ENCODE measurements at places on chromosomes 3 and 15.
A peak's percentile ranks its signal among the peaks of the same experiment; 100 is the strongest.

DNA sequence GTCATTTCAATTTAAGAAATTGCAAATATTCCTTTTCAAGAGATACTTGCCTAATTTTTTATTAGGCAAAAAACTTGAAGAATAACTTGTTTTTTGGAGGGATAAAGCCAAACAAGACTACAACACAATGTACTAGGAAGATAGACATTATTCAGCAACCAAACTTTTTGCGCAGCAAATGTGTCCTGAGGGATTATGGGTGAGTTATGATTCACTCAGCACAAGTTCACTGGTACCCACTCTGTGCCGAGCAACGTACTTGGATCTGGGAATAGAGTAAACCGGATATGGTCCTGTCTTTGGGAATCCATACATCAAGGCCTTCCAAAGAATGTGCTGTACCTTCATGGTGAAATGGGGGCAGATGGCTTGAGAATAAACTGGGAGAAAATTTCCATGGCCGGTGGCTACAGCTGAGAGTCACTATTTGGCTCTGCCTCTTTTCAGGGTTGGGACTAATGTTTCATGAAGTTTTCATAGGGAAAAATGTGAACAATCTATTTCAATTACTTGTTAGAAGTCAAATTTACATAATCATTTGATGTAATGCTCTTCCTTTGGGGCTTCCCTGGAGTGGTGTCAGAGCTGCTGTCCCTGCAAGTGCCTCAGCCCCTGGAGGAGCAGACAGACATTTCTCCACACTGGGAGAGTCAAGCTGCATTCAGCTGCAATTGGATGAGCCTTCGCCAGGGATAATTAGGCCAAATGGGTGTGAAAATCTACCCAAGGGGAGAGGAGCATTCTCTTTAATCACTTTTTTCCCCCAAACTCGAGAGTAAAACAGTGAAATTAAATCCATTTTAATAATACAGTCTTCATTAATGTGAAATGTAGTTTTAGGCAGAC, 315.2 kb downstream of the CLSTN2 start:
- DNase-seq: no peak

- DNase-seq: no peak
Measured at GRCh38 chr3:172470588-172470987, 22.3 kb upstream of the GHSR start.

GRCh38 chr3:147210676-147211075, 195.7 kb downstream of the ZIC4 start:
- no peak for DNase-seq

- no peak for DNase-seq
Measured at GRCh38 chr15:73927003-73927475, 777 bp downstream of the LOXL1 start.

DNA sequence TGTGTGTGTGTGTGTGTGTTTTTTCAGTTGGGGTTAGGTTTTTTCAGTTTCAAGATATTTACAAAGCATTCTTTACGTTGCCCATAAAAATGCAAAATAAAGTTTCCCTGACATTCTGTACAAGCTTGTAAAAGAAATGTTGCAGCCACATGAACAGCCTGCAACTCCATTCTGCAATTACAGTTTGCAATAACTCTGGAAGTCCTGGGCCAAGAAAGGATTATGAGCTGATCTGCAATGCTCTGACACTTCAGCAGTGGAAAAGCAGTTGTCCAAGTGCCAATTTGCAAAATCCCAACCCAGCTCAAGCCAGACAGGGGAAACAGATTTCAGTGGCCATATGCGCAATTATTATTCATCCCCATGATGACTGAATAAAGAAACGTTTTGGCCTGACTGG, 322.1 kb downstream of the MEX3B start:
- DNase-seq: no peak

DNA sequence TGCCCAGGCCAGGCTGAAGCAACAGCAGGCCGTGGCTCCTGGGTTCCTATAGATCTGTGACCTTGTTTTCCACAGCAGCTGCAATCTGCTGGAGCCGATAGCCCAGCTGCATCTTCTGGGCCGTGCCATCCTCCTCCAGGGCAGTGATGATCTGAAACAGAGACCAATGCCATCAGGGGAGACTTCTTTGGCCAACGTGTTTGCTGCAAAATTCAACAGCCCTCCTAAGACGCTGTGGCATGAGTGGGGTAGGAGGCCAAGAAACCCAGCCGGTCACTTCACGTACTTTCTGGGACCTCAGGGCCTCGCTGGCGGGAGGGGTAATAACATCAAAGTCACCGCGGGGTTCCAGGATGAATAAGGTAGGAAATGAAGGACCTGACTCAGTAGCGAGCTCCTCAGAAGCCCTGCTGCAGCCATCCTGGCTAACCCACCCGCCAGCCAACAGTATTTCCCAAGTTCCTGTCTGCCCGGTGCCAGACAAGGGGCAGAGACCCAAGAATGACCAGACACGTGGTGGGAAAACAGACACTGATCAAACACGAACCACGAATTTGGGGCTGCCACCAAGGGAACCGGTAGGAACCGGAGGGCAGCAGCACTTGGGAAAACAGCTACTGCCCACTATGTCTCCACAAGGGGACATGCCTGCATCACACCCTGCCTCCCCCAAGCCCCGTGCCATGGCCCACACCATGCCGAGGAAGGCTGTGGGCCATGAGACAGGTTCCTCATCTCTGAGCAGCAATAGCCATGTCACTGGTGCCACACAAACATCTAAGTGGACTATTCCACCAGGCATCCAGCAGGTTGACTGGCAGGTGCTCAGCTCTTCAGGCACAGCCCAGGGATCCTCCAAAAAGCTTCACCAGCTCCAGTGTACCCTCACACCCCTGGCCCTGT, 25.2 kb downstream of the PLXNB1 start:
- no peak for DNase-seq

GRCh38 chr3:72141264-72141663, 356.3 kb upstream of the PROK2 start:
- no peak for DNase-seq

DNA sequence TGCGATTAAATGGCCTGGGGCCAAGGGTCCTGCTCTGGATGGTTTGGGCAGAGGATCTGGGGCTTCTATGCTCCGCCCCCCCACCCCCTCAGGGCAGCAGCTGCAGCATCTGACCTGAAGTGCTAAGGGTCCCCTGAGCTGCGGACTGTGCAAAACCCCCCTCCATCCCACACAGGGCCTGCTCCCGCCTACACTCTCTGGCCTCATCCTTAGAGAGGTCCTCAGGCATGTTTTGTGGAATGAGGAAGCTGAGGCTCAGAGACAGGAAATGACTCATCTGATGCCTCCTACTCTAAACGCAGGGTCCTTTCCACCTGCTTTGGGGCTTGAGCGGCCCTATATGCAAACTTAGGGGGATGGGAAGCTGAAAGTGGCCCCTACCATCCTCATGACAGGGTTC, 59.5 kb upstream of the CTSH start:
- peak; percentile 27 for DNase-seq

GRCh38 chr3:111762537-111762936, 96.5 kb upstream of the PHLDB2 start:
- DNase-seq: no peak

- no peak for DNase-seq
Measured at GRCh38 chr3:53242642-53243041, 13.2 kb downstream of the TKT start.

DNA sequence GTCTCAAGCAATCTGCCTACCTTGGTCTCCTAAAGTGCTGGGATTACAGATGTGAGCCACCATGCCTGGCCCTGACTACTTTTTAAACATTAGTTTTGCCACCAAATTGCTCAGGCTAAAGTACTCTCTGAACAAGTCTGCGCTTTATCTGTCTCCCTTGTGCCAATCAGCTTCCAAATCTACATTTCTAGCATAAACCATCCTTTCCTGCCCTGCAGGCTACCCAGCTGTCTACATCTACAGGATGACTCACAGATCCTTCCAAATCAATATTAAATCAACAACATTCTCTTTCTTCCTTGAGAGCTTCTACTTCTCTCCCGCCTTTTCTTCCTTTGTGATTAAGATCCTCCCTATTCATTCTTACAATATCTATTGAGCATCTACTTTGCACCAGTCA, 16.0 kb upstream of the ATOSA start:
- DNase-seq: no peak

GRCh38 chr3:172726380-172726779, 15.5 kb upstream of the NCEH1 start:
- no peak for DNase-seq

DNA sequence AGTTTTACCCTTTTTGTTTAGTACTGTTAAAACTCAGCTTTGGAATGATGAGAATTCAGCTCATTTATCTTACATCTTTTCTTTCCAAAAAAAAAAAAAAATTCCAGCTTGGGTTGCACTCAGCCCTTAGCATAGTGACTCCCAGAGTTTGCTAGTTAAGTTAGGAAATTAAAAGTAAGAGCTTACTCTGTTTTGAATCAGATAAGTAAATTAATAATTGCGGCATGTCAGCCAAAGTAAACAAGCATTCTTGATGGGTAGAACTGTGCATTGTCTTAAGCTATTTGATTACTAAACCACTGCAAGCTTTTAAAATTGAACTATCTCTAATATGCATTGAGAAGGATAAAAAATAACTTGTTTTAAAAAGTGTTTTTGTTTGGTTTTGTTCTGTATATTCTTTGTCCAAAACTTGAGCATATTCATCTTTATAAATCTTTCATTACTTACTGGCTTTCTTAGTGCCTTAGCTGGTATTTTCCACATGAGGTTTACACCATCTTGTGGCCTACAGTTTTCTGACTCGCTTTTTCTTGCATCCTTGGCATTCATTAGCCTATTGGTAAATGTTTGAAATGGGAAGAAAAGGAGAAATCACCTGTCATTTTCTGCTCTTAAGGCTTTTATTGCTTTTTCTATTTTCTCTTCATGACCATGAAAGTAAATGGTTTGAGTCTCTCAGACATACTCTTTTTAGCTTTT, 107.6 kb downstream of the FILIP1L start:
- DNase-seq: no peak

- DNase-seq: no peak
Measured at GRCh38 chr3:129040039-129040336, 20.6 kb upstream of the GP9 start.

- DNase-seq: no peak
Measured at GRCh38 chr3:48631516-48632448, 3.5 kb downstream of the SLC26A6 start.

DNA sequence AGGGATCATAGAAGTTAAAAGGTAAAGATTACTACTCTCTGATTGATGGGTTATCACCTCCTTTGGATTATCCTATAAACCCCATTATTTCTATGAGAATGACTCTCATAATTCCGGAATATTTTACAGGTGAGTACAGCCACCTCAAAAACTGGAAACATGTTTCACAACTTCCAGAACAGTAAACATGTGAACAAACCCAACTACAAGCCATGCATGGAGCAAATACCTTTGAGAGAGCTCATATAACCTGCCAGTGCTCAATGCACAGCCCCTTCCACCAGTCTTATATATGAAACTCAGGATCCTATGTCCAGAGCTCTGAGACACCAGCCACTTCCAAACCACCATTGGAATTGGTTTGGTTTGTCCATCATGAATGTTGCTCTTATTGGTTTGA, 208.0 kb downstream of the MECOM start:
- no peak for DNase-seq

DNA sequence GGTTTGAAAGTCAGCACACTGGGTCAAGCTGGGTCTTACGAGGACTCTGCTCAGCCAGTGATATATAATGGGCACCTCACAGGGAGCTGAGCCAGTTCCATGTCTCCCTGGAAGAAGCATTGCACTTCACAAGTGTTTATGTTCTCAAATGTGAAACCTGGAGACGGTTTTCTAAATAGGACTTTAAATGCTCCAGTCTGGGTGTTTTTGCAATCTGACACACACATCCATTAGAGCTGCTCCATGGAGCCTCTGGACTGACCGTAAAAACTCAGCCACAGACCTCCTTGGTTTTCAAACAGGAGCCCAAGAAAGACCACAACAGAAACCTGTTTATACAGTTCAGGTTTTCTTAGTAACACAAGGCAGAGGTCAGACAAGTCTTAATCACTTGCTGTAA, 201.3 kb upstream of the LRIG1 start:
- no peak for DNase-seq

- DNase-seq: no peak
Measured at GRCh38 chr3:39937315-39937714, 127.9 kb downstream of the MYRIP start.

- DNase-seq: peak; percentile 84
Measured at GRCh38 chr3:27533718-27534573, 49.8 kb upstream of the SLC4A7 start.

DNA sequence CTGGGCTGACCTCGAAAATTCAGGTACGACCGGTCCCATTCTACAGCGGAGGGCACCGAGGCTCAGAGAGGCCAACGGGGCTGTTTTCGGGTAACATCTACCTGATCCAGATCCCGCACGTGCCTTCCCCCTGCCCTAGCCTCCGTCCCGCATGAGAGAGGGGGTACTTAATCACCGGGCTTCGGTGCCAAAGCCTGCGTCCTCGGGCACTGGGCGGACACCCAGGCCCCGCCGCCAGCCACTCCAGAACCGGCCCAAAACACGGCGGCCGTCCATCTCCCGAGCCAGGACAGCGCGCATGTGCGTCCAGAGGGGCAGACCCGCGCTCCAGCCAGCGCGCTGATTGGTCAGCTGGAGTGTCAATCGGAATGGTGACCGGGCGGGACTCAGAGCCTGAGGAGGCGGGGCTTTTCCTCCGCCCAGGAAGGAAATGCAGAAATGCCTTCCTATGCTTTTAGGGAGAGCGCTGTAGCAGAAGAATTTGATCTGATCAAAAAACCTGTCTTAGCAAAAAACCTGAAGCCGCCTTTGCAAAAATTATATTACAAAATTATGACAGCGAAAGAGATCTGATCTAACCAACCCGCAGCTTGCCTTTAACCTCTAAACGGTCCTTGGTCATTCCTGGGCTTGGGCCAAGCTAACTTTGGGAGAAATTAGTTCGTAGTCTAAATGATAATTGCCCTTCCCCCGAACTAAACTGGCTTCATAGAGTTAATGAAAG, at the start of gene RPUSD3:
Gene RPUSD3 (minus strand): TSS at position 294 of the 724 bp plus-strand sequence. CDS start 18 bp downstream, at position 276.
- peak; percentile 98 for DNase-seq

DNA sequence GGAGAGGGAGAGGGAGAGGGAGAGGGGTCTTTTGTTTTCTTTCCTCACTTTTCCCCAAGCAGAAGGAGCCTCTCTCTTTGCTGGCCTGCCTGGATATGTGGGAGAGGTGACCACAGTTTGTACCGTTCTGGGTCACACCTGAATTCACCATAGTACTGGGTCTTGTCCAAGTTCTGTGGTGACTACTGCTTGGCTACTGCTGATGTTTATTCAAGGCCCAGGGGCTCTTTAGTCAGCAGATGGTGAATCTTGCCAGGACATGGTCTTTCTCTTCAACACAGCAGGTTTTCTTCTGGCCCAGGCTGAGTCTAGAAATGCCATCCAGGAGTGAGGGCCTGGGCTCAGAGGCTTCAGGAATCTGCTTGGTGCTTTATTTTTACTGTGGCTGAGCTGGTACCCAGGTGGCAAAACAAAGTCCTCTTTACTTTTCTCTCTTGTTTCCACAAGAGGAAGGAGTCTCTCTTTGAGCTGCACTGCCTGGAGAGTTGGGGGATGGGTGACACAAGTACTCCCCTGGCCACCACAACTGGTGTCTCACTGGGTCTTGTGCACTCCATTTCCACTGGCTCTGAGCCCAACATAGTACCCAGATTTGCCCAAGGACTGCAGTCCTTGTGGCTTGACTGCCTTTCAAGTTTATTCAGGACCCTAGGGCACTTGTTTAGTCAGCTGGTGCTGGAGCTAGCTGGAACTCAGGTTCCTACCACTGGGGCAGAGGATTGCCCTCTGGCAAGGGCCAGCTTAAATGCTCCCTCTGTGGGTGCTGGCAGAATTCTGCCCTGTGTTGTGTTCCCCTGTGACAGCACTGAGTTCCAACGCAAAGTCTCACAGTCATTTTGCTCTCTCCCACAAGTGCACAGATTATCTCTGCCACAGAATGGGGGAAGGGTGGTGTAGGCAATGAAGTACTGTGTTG, 16.8 kb upstream of the CCNDBP1 start:
- DNase-seq: peak; percentile 11

GRCh38 chr15:77528290-77528967, 104.3 kb downstream of the LINGO1 start:
- no peak for DNase-seq

GRCh38 chr3:159919873-159920272, 68.8 kb upstream of the IL12A start:
- peak; percentile 11 for DNase-seq

Measured in activated CD4-positive, alpha-beta T cell treated with anti-CD3 and anti-CD28 coated beads, Interleukin-2, Interleukin-4, amounts not matched to agents 100 ng/mL and 50 ng/mL, durations not matched to agents 16 hours and 8 hours (primary cell).